ENCODE measurements at places on chromosomes 7 and 10.
A peak's percentile ranks its signal among the peaks of the same experiment; 100 is the strongest.

DNA sequence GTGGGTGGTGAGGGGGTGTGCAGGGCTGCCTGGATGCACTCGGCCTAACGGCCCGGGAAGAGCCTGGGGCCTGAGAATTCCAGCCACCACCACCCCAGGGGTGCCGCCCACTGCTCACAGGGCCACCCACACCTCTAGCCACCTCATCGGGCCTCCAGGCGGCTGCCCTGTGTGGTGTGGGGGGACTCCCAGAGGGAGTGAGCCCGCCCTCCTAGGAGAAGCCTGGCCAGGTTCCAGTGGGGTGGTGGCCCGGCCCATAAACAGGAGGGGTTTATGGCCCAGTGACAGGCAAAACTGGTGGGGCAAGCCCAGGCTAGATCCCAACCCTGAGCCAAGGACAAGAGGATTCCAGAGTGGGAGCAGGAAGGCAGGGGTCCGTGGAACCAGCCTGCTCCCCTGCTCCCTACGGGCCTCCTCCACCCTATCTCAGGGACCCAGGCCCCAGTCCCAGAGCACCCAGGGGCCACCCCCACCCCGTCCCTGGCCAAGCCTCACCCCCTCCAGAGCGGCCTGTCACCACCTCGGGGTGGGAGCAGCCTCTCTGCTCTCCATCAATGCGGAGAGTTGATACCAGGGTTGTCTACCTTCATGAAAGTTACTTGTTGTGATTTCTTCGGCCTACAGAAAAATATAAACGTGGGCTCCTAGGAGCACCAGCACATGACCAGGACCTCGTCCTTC lies 20.2 kb upstream of the PDGFA start:
- DNase-seq: peak; percentile 34

DNA sequence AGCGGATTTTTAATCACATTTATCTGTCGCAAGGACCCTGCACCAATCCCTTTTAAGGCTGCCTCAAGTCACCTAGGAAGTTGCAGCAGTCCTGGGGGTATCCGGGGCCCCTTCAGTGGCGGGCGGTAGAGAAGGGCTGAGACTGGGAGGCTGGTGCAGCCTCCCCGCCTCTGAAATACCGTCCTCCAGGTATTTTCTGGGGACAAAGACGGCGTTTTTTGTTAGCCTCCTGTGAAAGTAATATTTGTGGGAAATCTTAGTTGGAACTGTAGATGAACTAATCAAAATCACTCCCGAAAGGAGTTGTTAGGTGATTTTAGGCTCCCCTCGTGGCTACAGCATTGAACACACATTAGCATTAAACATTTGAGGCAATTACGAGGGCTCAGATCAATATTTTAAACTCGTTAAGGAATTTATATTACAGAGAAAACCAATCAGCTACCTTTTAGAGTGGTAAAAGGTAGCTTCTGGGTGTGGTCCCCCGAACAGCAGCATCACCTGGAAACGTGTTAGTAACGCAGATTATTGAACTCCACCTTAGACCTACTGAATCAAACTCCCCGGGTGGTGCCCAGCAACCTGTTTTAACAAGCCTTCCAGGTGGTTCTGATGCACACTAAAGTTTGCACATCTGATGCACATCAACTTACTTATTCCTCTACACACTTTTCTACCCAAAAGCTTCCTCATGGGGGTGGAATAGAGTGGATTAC lies 530 bp upstream of the ANXA7 start:
- no peak for DNase-seq

GRCh38 chr10:31028081-31028480 lies 3.6 kb downstream of the ZNF438 start:
- DNase-seq: no peak

GRCh38 chr7:4151926-4152549 lies 530.1 kb upstream of the FOXK1 start:
- no peak for DNase-seq

DNA sequence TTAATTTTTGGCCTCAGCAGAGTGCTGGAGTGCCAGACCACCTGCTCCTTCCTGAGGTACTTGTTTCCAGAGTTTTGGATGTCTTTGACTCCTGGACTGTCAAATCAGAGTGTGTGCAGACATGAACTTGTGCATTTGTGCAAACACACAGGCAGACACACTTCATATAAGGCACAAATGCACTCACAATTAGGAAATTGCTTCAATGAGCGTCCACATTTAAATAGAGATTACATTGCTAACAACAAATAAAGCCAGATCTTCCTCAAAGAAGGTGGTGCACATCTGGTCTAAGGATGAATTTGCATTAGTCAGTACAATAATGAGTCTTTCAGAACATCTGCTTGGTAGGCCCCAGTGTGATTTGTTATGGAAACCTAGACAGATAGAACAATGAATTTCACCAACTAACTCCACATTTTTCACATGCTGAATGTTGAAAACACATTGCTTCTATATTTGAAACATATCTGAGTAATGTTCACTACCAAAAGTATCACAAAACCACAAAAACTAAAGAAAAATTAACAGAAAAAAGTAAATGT lies 266.7 kb upstream of the INHBA start:
- no peak for DNase-seq

- DNase-seq: no peak
These were observed 396.2 kb upstream of the IGFBP3 start for GRCh38 chr7:46317256-46317655.

GRCh38 chr10:95097805-95098204 lies 28.5 kb upstream of the CYP2C8 start:
- peak; percentile 34 for DNase-seq

- DNase-seq: no peak
These were observed 319.3 kb upstream of the GHITM start for GRCh38 chr10:83820033-83820432.

GRCh38 chr10:21458126-21458871 lies 67.2 kb downstream of the SKIDA1 start:
- no peak for DNase-seq

DNA sequence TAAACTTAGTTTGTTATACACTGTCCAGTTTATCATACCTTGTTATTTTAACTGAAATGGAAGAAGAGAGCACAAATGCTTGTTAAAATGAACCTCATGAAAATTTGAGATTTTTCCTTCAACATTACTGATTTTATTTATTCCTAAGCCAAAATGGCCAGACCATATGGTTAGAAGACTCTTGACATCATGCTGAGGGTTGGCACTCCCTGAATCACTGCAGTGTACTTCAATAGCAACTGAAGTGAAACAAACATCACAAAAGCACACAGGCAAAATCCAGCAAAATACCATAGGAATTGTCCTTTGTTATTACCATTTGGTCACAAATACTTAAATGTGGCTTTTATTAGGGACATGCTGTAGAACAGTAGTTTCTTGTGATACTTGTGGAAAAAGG lies 347.8 kb downstream of the NXPH1 start:
- DNase-seq: no peak

- DNase-seq: no peak
These were observed 33.6 kb upstream of the CHST15 start for GRCh38 chr10:124126983-124127385.

- DNase-seq: no peak
These were observed 342.7 kb downstream of the CXCL12 start for GRCh38 chr10:44042075-44042770.

- no peak for DNase-seq
These were observed 109.7 kb downstream of the GNAI1 start for GRCh38 chr7:80244206-80244916.

DNA sequence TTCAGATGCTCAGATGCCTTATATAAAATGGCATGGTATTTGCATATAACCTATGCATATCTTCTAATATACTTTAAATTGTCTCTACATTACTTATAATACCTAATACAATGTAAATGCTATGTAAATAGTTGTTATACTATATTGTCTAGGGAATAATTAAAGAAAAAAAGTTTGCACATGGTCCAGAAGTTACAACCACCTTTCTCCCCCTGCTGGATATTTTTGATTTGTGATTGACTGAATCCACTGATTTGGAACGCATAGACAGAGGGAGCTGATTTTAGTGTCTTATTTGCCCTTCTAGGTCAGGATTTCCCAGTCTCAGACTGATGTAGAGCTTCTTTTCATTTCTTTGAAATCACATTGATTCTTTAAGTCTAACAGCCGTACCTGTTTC lies 31.8 kb downstream of the MDFIC start:
- DNase-seq: no peak

DNA sequence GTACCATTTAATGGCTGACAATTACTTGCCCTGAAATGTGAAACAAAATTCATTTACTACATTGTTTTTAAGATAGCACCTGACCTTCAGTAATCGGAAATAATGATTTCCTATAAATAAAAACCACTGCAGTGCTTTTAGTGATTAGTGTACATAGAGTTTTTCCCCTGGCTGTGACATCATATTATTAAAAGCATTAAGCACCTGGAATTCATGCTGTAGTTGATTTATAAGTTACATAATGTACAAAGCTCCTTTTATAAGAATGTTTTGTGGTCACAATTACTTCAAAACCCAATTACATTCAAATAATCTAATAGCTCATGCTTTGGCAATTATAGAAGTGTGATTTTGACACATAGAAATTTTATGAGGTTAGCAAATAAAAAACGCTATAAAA lies 44.3 kb upstream of the EIF4H start:
- no peak for DNase-seq

DNA sequence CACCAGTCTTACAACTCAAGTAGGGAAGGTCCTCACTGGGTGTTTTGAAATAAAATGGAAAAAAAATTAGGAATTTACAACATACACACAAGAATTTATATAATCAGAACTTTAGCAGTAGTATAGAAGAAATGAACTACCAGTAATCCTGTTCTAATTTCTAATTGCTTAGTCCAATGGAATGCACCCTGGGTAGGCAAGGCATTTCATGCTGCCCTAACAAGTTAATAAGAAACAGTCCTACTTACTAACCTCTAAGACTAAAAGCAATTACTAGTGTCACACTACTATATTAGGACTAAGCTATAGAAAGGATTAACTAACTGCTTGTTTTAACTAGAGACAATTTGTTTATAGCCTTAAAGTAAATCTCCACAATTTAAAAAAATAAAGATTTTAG lies 158.1 kb downstream of the BTAF1 start:
- no peak for DNase-seq

- DNase-seq: no peak
These were observed 5.1 kb upstream of the BAZ1B start for GRCh38 chr7:73526896-73527821.

DNA sequence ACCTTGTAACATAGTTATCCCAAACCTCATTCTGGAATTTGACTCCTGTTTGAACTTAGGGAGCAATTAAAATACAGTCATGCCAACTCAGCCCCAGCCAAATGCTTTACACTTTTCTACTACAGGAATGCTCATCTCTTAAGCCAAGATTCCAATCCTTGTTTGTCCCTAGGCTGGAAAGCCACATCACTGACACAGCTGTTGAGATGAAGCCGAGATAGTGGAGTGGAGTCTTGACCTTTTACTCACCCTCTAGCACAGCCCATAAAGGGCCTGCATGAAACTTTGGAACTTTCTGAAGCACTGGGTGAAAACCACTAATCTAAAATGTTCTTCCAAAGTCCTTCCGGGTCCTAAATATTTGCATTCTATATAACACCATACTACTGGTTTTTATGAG lies 247.3 kb downstream of the ETV1 start:
- DNase-seq: no peak

DNA sequence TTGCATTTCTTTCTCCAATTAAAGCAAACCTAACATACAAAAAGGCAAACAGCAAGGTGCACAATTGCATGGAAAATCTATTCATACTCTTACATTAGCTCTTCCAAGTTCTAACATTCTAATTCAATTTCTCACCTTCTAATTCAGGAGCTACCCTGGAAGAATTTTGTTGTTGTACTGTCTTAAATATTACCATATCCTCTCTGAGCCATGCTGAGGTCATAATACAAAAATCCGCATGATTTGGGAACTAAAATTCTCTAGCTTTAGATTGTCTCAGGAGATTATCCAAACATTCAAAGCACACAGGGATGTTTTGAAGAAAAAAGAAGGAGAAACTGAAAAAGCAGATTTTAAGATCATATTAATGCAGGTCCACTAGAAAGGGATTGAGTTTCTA lies 229.9 kb downstream of the KIAA1217 start:
- DNase-seq: no peak

GRCh38 chr7:131529617-131530016 lies 26.8 kb downstream of the PODXL start:
- DNase-seq: no peak

DNA sequence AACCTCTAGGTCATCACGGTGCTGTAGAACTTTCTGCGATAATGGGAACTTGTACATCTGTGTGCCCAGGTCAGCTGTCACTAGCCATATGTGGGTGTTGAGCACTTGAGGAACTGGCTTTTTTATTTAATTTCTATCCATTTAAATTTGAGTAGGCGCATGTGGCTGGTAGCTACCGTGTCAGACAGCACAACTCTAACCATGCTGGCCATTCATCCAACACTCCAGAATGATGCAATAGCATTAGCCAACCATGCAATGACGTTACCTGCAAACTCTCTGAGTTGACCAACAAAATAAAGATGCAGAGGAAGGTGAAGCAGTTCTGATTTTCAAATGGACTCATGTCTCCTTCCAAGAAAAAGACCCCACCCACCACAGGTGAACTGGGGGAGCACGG lies 24.4 kb upstream of the CHST15 start:
- DNase-seq: no peak

GRCh38 chr10:49652421-49653272 lies 26.8 kb upstream of the C10orf53 start:
- peak; percentile 44 for DNase-seq

DNA sequence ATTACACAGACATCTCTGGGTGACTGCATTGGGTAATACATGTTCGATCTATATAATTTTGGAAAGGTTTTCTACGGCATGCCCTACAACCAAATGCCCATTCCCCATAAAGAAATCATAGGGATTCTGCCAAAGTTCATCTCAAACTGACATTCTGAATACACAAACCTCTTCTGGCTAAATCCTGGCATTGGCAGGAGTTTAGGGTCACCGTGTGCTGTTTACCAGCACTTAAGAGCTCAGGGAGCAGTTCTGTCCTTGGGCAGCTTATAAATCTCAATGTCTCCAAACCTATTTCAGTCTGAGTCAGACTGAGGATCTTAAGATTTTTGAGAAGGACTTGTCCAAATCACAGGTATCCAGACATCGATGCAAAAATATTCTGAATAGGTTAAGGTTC lies 809.6 kb upstream of the LRRN3 start:
- DNase-seq: no peak

DNA sequence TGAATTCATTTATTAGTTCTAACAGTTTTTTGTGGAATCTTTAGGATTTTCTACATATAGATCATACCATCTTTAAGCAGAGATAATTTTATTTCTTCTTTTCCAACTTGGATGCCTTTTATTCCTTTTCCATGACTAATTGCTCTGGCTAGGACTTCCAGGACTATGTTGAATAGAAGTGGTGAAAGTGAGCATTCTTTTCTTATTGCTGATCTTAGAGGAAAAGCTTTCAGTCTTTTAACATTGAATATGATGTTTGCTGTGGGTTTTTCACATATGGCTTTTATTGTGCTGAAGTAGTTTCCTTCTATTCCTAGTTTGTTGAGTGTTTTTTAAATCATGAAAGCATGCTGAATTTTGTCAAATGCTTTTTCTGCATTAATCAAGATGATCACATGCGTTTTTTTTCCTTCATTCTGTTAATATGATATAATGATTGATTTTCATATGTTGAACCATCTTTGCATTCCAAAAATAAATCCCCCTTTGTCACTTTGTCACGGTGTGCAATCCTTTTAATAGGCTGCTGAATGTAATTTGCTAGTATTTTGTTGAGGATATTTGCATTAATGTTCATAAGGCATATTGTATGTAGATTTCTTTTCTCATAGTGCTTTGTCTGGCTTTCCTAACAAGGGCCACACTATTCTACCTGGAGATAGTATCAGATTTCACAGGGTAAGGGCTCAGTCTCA lies 92.9 kb downstream of the ZNF467 start:
- DNase-seq: no peak

- no peak for DNase-seq
These were observed 16.5 kb downstream of the ADCY1 start for GRCh38 chr7:45590679-45591057.

Measured in NCI-H526 treated with DMSO at 0.1 percent for 48 hours (cell line).